Left renal pelvis (tissue), 4 donors: ENCODE measurements at places on chromosomes 1 and 21. TPM values are rescaled to one million over a fixed set of nuclear protein-coding genes. Genes with fewer than 3 reads are reported as not detected.

- DNase-seq = no peak
Observed at GRCh38 chr1:209900734-209901133, 37.3 kb upstream of the SYT14 start.

DNA sequence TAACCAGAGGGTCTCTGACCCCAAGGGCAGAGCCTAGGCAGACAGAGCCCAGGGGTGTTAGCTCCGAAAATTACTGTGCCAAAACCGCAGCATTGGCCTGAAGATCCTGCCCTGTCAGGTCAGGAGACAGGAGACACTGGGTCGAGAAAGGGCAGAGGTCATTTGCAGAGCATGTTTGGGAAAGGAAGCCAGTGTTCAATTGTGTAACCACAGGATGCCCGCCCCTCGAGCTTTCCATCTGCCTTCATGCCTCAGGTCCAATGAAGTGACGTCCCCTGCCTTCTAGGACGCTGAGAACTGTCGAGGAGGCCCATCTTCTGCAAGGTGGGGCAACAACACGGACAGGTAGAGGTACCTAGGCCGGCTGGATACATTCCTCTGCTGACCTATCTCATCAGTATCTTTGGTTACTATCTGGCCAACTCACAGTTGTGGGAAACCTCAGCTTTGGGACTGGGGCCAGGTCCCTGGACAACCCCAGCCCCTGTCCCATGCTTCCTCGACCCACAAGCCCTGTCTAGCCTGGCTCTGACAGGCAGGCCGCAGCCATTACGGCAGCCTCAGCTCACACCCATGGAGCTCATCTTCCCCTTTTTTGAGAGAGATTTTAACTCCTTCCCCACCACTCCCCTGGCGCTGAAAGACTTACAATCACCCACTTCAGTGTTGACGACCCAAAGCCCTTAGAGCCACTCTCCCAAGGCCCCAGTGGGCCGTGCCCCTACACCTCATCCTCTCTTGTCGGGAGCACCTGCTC, 1.3 kb downstream of the ARL8A start:
- no peak for DNase-seq

The RGS8 gene
- polyA plus RNA-seq = 0.07 TPM

The SPRR2A gene
- polyA plus RNA-seq = not detected

The OR2G3 gene
- not detected for polyA plus RNA-seq

DNA sequence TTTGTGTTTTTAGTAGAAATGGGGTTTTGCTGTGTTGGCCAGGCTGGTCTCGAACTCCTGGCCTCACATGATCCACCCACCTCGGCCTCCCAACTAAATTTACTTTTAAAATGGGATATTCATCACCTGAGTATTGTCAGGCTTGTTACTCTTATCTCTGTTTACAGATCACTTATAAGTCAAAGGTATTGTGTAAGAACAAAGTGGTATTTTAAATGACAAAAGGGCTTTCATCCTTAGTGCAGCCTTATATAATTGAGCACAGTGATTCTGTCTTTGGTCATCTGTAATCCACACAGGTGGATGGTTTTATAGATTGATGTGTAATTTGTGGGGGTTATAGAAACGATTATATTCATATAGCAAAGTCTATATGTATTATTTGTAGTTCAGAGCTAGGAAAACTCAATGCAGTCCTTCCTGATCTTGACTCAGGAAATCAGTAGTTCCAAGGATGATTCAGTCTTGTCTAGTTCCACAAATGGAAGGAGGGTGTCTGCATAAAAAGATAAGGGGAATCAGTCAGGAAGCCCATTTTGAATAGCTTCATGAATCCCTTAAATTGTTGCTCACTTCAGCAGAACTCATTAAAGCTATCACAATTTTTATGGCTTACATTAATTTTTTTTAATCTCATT, 34.6 kb downstream of the STXBP3 start:
- DNase-seq = no peak

- DNase-seq = no peak
Observed at GRCh38 chr1:48251821-48252220, 29.3 kb downstream of the SLC5A9 start.

DNA sequence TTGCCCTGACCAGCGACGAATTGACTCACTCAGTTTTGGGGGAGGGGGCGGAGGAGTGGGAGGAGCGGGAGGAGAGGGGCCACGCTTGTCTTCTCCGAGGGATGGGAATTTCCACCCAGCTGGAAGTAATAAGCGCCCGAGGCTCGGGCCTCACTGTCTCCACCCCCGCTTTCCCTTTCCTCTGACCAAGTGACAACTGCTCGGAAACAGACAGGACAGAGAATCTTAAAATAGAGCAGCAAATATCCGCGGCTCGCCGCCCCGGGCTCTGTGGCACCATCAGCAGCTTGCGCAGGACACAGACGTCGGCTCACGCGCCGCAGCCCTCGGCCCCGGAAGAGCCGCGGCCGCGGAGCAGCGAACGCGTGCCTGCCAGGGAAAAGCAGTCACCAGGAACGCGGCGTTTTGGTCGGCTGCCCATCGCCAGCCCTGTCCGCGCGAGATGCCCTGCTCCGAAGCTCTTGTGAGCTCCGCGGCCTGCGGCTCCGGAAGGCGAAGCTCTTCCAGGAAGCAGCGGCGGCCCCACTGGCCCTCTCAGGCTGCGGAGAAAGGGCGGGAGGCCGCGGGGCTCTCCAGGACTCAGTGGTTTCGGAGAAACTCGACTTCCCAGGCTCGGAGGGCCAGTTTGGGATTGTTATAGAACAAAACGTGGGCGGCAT, 10.7 kb upstream of the RGS16 start:
- DNase-seq = no peak

DNA sequence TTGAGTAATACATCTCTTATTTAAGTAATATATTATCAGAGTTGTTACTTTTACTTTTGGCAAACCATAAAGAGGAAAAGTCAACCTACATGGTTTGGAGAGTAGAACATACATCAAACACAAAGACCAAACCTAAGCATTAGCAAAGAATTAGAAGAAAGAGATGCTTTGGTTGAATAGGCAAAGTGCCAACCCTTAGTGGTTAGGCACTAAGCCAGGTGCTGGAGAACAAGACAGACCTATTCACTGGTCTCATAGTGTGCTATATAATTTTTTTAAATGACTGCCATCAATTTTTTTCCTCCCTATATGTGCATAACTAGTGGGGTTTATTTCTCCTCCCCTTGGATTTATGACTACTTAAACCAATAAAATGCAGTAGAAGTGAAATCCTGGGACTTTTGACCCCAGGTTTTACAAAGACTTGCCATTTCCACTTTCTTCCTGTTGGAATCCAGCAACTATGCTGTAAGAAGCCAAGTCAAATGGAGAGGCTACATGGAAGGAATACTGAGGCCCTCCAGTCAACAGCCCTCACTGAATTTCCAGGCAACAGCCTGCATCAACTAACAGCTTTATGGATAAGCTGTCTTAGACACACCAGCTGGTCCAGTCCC, 69.8 kb upstream of the HAO2 start:
- DNase-seq = no peak
